ENCODE measurements at places on chromosomes 12 and 14. TPM values are rescaled to one million over a fixed set of nuclear protein-coding genes. Genes with fewer than 3 reads are reported as not detected.
A peak's percentile ranks its signal among the peaks of the same experiment; 100 is the strongest.

- H3K27me3 ChIP-seq = no peaks in the 10 kb centered on the region
- no peak for DNase-seq
- H3K27ac ChIP-seq = no peak overlapping the region
- H3K36me3 ChIP-seq = no peaks in the 10 kb centered on the region
These were observed 18.2 kb upstream of the FAIM2 start for GRCh38 chr12:49921936-49922335.

The STON2 gene
- total RNA-seq = 2.8 TPM

- H3K4me3 ChIP-seq = no peak overlapping the region
- DNase-seq = no peak
- no peaks in the 10 kb centered on the region for H3K27me3 ChIP-seq
- no peak overlapping the region for H3K27ac ChIP-seq
- H3K4me1 ChIP-seq = no peaks in the 10 kb centered on the region
These were observed 134.0 kb upstream of the GSC start for GRCh38 chr14:94903883-94904282.

DNA sequence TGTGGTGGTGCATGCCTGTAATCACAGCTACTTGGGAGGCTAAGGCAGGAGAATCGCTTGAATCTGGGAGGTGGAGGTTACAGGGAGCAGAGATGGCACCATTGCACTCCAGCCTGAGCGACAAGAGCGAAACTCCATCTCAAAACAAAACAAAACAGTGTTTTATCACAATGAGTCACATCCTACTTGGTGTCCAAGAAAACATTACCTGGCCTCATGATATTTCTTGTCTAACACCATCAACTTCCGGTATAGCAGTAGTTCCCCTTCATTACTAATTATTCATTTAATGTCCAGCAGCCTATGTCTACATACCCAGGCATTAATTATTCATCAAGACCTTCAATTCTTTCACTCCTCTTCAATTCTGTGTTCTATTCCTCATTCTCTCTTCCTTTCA lies 115.5 kb downstream of the CCDC59 start:
- H3K27me3 ChIP-seq = no peaks in the 10 kb centered on the region
- H3K36me3 ChIP-seq = no peaks in the 10 kb centered on the region
- no peak overlapping the region for H3K4me3 ChIP-seq
- H3K4me1 ChIP-seq = no peaks in the 10 kb centered on the region
- H3K27ac ChIP-seq = no peak overlapping the region
- no peak for DNase-seq

GRCh38 chr14:39251547-39251946 lies 17.8 kb downstream of the MIA2 start:
- no peak for DNase-seq
- H3K36me3 ChIP-seq = no peaks in the 10 kb centered on the region
- no peaks in the 10 kb centered on the region for H3K4me1 ChIP-seq
- no peaks in the 10 kb centered on the region for H3K27me3 ChIP-seq
- H3K27ac ChIP-seq = no peak overlapping the region

The TSHR gene
- total RNA-seq = 1.8 TPM

GRCh38 chr14:25140411-25140810 lies 90.5 kb upstream of the STXBP6 start:
- DNase-seq = no peak
- H3K4me3 ChIP-seq = no peak overlapping the region
- no peaks in the 10 kb centered on the region for H3K27me3 ChIP-seq
- no peaks in the 10 kb centered on the region for H3K36me3 ChIP-seq

- no peaks in the 10 kb centered on the region for H3K36me3 ChIP-seq
- peak; percentile 29 for DNase-seq
- no peak overlapping the region for H3K4me3 ChIP-seq
- H3K27me3 ChIP-seq = no peaks in the 10 kb centered on the region
- H3K27ac ChIP-seq = no peak overlapping the region
These were observed 394.0 kb upstream of the SYT1 start for GRCh38 chr12:78470354-78471195.

DNA sequence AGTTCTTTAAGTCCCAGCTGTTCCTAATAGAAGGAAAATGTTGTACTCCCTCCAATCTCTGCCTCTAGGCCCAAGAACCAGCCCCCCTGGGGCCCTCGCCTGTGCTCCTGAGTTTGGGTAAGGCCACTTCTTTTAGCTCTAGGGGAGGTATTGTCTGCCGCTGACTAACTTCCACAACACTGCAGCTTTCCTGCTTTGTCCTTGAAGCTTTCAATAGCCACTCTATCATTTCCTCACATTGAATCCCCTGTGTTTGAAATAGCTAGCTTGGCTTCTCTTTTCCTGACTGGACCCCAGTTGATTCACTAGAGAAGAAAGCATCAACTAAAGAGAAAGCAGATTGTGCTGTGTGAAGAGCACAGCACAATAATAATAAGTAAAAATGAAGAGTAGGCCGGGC lies 28.8 kb downstream of the KRT80 start:
- no peaks in the 10 kb centered on the region for H3K36me3 ChIP-seq
- no peak overlapping the region for H3K27ac ChIP-seq
- no peaks in the 10 kb centered on the region for H3K27me3 ChIP-seq
- H3K4me1 ChIP-seq = no peaks in the 10 kb centered on the region

DNA sequence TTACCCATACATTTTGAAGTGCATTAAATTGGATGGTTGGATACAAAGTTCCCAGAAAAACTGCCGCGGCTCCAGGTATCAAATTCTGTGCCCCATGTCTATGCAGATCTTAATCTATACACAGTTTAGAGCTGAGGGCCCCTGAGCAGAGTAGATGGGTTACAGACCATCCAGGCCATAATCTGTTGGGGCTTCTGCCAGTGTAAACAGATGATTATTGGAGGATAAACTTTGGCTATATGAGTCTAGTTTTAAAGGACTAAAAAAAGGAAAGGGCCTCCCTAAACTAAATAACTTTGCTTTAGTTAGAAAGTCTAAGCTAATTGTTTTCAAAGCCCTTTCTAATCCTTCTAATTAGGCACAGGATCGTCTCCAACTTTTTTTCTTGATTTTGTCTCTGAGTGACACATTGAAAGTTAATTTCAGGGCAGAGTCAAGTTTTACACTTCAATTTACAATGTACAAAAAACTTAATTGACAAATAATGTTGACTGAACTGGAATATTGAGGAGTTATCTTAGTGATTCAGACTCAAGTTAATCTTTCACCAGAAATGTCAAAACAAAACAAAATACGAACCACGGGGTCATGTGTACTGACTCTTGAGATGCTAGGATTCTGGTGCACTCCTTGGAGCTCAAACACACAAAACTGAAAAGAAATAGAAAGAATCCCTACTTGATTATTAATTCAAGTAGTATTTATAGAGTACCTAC lies 133.9 kb upstream of the SCAF11 start:
- no peaks in the 10 kb centered on the region for H3K4me1 ChIP-seq
- no peaks in the 10 kb centered on the region for H3K36me3 ChIP-seq
- no peak overlapping the region for H3K4me3 ChIP-seq
- no peaks in the 10 kb centered on the region for H3K27me3 ChIP-seq
- H3K27ac ChIP-seq = no peak overlapping the region

GRCh38 chr12:12776261-12776660 lies 9.2 kb upstream of the APOLD1 start:
- H3K36me3 ChIP-seq = no peaks in the 10 kb centered on the region
- H3K27me3 ChIP-seq = no peaks in the 10 kb centered on the region
- no peak overlapping the region for H3K27ac ChIP-seq
- no peaks in the 10 kb centered on the region for H3K4me1 ChIP-seq

DNA sequence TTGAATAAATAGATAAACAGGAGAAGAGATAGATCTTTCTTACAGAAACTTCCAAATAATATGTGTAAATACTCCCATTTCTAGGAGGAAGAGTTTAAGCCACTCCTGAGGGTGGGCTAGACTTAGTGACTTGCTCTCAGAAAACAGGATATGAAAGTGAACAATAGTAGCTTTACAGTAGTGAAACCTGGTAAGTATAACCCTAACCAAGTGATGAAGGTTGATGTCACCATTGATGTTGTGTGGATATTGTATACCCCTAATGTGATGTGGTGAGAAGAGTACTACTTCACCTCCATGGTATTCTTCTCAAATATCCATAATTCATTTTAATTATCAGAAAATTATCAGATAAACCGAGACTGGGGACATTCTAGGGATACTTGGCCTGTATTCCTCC lies 20.9 kb downstream of the AKAP6 start:
- no peaks in the 10 kb centered on the region for H3K4me1 ChIP-seq
- H3K36me3 ChIP-seq = no peaks in the 10 kb centered on the region
- H3K27ac ChIP-seq = no peak overlapping the region
- H3K4me3 ChIP-seq = no peak overlapping the region
- no peak for DNase-seq

GRCh38 chr12:119326341-119326740 lies 8.2 kb upstream of the CCDC60 start:
- no peak overlapping the region for H3K27ac ChIP-seq
- H3K36me3 ChIP-seq = no peaks in the 10 kb centered on the region
- no peak for DNase-seq
- no peak overlapping the region for H3K4me3 ChIP-seq
- no peaks in the 10 kb centered on the region for H3K4me1 ChIP-seq

The NANOG gene
- not detected for total RNA-seq

The DPY19L2 gene
- total RNA-seq = 11.0 TPM

GRCh38 chr12:65248656-65249633 lies 29.5 kb upstream of the MSRB3 start:
- DNase-seq = no peak
- peaks cover 10% of the 10 kb centered on the region for H3K36me3 ChIP-seq
- H3K4me1 ChIP-seq = no peaks in the 10 kb centered on the region
- no peak overlapping the region for H3K27ac ChIP-seq

GRCh38 chr12:113625499-113625898 lies 153.8 kb upstream of the LHX5 start:
- H3K27ac ChIP-seq = no peak overlapping the region
- no peaks in the 10 kb centered on the region for H3K36me3 ChIP-seq
- H3K27me3 ChIP-seq = no peaks in the 10 kb centered on the region
- no peaks in the 10 kb centered on the region for H3K4me1 ChIP-seq

The IFNG gene
- not detected for total RNA-seq

GRCh38 chr12:117085318-117085947 lies 13.8 kb downstream of the TESC start:
- H3K27me3 ChIP-seq = no peaks in the 10 kb centered on the region
- DNase-seq = no peak
- H3K4me3 ChIP-seq = no peak overlapping the region
- H3K4me1 ChIP-seq = peaks cover 9% of the 10 kb centered on the region

- no peaks in the 10 kb centered on the region for H3K4me1 ChIP-seq
- no peak for DNase-seq
- H3K36me3 ChIP-seq = no peaks in the 10 kb centered on the region
- H3K27ac ChIP-seq = no peak overlapping the region
- no peak overlapping the region for H3K4me3 ChIP-seq
These were observed 25.2 kb downstream of the ZC3H14 start for GRCh38 chr14:88588081-88588480.

GRCh38 chr14:34741840-34742239 lies 27.4 kb upstream of the CFL2 start:
- H3K36me3 ChIP-seq = no peaks in the 10 kb centered on the region
- no peak overlapping the region for H3K4me3 ChIP-seq
- H3K27me3 ChIP-seq = no peaks in the 10 kb centered on the region
- no peaks in the 10 kb centered on the region for H3K4me1 ChIP-seq
- no peak overlapping the region for H3K27ac ChIP-seq
- no peak for DNase-seq

DNA sequence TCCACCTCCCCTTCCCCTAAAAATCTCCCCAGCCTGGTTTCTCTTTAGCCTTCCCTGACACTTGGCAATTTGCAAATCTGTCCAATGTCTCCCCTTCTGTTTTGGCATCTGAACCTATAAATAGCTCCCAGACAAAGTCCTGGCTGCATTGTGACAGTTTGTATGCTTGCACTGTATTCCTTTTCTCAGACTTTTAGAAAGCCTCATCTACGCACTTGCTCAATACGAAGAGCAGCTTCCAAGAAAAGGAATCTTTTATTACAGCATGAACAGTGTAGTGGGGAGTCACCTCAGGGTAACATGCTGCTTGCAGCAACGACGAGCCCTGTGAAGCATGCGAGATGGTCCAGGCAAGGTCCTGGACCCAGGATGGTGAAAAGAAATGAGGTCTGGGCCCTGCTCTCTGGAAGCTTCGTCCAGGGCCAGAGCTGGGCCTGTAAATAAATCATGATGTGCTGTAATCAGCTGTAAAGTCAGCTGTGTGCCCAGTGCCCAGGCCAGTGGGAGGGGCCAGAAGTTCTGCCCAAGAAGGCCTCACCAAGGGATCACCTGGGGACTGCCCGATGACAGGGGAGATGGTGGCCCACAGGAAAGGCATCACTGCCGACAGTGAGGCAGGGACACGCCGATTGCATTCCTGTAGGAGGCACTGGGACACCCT lies 88.3 kb downstream of the RIN3 start:
- H3K4me3 ChIP-seq = no peak overlapping the region
- no peaks in the 10 kb centered on the region for H3K27me3 ChIP-seq
- no peaks in the 10 kb centered on the region for H3K36me3 ChIP-seq
- H3K4me1 ChIP-seq = peaks cover 6% of the 10 kb centered on the region
- H3K27ac ChIP-seq = no peak overlapping the region
- no peak for DNase-seq

DNA sequence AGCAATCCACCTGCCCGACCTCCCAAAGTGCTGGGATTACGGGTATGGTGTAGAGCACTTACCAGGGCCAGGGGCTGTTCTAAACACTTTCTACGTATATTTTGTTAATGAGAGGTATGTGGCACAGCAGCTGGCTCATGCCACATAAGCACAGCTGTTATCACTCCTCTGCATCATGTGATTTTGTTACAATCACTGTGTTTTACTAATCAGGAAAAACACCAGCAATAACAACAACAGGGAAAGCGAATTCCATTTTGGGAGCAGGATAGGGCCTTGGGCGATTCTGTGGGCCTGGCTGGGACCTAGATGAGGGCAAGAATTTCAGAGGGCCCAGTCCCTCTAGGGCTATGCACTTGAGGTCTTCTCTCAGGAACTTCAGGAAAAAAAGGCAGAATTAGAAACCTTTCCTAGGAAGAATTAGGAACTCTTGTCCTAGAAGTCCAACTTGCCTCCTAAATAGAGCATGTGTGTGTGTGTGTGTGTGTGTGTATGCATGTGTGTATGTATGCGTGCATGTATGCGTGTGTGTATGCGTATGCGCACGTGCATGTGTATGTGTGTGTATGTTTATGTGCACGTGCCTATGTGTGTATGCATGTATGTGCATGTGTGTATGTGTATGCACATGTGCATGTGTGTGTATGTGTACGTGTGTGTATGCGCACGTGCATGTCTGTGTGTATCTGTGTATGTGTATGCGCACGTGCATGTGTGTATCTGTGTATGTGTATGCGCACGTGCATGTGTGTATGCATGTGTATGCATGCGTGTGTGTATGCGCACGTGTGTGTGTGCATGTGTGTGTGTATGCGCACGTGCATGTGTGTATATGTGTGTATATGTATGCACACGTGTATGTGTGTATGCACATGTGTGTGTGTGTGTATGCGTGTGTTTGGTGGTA lies 41.8 kb upstream of the CORO1C start:
- H3K36me3 ChIP-seq = no peaks in the 10 kb centered on the region
- no peak overlapping the region for H3K27ac ChIP-seq
- H3K4me3 ChIP-seq = no peak overlapping the region
- H3K4me1 ChIP-seq = peaks cover 33% of the 10 kb centered on the region
- no peak for DNase-seq
- no peaks in the 10 kb centered on the region for H3K27me3 ChIP-seq

GRCh38 chr12:94147991-94148738 lies at the start of gene PLXNC1:
PLXNC1 (plus strand) TSS chr12:94148577; CDS start chr12:94148972, 395 bp downstream.
- peak within 1 kb of the TSS; percentile 38 for H3K4me3 ChIP-seq
- H3K27ac ChIP-seq = no peak within 1 kb of the TSS
- peaks cover 10% of the 10 kb centered on the region for H3K27me3 ChIP-seq
- H3K36me3 ChIP-seq = no peaks in the 10 kb centered on the region
- peak; percentile 57 for DNase-seq
- peaks cover 4% of the 10 kb centered on the region for H3K4me1 ChIP-seq

The PRIMA1 gene
- 0.61 TPM for total RNA-seq

All from adrenal gland (tissue), 19 donors.